Stimulated activated CD4-positive, alpha-beta T cell treated with anti-CD3 and anti-CD28 coated beads, Interleukin-15, amount 100 ng/mL, for 1 hour (primary cell): ENCODE measurements at places on chromosomes 4 and X.

DNA sequence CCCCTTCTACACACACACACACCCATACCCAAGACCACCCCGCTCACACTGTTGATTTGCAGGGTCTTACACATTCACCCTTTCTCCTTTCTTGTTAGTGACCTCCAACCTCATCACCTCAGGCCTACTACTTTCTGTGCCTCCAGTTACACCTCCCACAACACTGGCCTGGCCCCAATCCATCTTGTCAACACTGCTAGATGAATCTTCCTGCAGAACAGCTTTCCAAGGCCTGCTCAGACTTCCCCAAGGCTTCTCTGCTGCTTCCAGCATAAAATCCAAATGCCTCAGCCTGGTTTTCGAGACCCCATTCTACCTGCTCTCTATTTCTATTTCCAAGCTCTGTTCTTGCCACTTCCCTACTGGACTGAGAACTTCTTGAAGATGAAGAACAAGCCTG lies 79.9 kb downstream of the NHSL2 start:
- DNase-seq, result no peak

DNA sequence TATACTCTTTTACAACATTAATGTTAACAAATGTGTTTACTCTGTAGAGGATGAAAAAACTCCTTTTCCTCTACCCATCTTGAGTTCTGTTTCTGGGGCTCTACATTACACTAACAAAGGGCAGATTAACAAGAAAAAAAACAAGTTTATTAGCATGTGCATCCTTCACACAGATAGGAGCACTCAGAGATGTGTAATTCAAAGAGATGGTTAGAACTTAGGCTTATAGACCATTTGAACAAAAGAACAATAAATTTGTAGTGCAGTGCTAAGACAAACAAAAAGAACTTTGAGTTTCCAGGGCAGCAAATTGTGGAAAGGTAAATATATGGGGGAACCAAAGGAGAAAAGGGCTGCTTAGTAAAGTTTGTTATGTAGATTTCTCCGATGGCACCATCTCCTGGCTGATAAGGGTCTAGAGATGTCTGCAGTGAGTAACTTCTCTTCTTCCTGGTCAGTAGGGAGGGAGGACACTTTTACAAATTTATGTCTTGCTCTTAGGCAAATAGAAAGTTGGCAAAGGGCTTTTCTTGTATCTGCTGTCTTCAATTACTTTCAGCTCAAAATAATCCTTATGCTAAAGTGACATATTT lies 1249.9 kb upstream of the TENM3 start:
- DNase-seq, result no peak

DNA sequence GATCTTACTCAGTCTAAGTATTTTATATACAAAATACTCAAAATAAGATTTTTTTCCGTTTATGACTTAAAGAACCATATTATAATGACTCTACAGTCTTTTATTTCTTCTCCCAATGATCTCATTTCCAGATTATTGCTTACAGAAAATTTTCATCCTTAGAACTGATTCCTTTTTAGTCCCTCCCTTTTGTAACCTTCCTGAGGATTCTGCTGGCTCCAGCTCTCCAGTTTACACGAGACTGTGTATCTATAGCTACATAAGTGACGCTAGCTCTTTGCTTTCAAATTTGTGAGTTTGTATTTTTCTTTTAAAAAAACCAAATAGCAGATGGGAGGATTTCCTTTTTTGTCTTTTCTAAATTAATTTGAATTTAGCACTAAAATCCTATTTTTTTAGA lies 24.0 kb downstream of the FHDC1 start:
- DNase-seq, result no peak

- no peak for DNase-seq
Observed at GRCh38 chr4:27149541-27150212, 289.0 kb downstream of the STIM2 start.

DNA sequence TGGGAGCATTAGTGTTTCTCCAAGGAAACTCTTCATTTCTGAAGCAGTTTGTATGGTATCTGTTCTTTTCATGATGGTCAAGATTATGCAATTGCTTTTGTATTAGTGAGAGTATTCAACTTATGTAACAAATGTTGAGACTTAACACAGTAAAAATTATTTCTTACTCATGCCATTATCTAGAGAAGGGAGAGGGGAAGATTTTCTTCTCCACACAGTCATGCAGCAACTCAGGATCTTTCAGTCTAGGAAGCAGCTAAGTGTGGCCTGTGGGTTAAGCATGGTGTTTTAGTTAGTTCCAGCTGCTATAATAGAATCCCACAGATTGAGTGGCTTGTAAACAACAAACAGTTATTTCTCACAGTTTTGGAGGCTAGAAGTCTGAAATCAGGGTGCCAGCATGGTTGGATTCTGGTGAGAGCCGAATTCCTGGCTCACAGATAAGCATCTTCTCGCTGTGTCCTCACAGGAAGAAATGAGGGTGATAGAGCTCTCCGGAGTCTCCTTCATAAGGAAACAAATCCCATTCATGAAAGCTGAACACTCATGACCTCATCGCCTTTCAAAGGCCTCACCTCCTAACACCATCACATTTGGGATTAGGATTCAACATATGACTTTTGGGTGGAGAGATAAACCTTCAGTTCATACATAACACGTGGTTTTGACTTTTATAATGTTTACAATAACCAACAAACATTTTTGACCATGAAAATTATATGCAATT lies 101.2 kb downstream of the FRMPD4 start:
- DNase-seq, result no peak

DNA sequence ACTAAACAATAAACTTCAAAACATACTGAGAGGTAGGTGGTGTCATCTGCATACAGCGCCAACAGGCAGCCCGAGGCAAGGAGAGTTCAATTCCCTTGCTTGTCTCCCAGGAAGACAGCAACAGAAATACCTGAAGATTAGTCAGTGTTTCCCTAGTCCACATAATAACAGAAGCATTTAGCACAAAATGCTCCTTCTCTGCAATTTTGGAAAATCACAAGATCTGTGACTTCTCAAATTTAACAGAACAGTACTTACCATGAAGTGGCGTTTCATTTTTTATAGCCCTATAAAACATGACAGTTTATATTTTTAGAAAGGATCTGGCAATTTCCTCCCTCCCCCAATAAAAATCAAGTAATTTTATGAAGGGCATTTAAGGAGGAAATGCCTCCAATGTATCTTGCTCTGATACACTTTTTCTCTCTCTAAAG lies 67.1 kb upstream of the MYOZ2 start:
- no peak for DNase-seq

- DNase-seq, result no peak
Observed at GRCh38 chr4:93843772-93844171, 15.2 kb downstream of the ATOH1 start.

- no peak for DNase-seq
Observed at GRCh38 chr4:175953960-175954521, 111.6 kb upstream of the WDR17 start.

- DNase-seq, result no peak
Observed at GRCh38 chr4:115501656-115502055, 388.2 kb upstream of the NDST4 start.
